ENCODE measurements at places on chromosomes 5 and 9.

DNA sequence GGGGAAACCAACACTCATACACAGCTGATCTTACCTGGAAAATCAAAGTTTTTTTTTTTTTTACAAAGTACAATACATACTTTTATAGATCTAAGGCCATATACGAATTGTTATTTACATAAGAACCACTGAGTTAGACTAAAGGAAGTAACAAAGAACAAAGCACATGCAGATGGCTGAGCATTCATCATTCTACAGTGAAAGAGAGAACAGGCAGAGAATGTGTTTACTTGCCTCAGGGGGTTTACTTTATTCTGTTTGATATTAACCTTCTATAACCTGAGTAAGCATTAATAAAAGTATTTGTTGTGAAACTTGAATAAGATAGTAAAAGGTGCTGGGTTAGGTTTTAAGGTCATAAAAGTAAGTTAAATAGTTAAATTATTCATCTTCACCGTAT is 54.7 kb downstream of the SLC38A9 start:
- DNase-seq: no peak

GRCh38 chr9:89951675-89952074 is 346.9 kb downstream of the GADD45G start:
- DNase-seq: no peak

- DNase-seq: no peak
These were observed 246.1 kb upstream of the TUT7 start for GRCh38 chr9:86600291-86600690.

DNA sequence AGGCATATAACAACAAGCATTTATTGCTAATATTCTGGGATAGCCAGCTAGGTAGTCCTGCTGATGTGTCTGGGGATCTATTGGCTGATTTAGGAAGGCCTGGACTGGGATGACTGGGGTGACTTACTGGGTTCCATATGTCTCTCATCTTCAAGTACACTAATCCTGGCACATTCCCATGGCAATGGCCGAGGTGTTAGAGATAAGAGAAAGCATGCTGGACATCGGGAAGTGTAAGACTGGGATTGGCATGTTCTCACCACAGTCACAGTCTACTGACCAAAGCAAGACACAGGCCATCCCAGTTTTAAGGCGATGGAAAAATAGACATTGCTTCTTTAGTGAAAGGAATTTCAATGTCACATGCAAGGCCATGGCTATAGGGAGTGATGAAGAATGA is 29.7 kb downstream of the F2R start:
- no peak for DNase-seq

DNA sequence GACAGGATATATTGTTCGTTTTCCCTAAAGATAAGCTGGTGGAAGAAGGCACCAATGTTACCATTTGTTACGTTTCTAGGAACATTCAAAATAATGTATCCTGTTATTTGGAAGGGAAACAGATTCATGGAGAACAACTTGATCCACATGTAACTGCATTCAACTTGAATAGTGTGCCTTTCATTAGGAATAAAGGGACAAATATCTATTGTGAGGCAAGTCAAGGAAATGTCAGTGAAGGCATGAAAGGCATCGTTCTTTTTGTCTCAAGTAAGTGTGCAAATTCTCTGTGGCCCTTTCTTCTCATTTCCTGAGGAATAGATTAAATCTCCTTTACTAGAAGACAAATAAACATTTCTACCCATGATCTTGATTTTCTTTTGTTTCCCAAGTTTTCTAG is 38.0 kb downstream of the OSMR start:
- DNase-seq: no peak

DNA sequence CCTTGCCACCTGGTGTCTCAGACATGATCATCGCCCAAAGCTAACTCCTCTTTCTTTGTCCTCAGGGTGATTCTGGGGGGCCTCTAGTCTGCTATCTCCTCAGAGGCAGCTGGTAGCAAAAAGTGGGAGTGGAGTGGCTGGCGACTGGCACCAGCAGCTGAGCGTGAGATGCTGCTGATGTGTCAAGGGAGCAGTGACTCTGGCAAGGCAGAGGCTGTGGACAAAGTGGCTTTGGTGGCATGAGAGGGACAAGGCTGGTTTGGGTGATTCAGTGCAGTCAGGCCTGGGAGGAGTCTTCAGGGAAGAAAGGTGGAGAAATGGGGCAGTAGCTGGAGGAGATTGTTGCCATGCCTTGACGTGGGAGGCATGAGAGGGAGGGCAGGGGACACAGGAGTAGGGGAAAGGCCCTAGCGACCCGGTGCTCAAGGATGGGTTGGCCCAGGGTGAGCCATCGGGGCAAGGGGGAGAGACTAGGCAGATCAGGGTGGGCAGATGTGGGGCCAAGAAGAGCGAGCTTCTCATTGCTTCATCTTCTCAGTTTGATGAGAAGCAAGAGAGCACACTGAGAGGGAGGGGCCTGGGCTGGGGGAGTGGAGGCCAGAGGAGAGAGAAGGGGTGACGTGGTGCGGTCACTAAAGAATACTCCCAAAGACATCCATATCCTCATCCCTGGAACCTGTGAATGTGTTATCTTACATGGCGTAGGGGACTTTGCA is 64.2 kb upstream of the SPTLC1 start:
- DNase-seq: no peak

DNA sequence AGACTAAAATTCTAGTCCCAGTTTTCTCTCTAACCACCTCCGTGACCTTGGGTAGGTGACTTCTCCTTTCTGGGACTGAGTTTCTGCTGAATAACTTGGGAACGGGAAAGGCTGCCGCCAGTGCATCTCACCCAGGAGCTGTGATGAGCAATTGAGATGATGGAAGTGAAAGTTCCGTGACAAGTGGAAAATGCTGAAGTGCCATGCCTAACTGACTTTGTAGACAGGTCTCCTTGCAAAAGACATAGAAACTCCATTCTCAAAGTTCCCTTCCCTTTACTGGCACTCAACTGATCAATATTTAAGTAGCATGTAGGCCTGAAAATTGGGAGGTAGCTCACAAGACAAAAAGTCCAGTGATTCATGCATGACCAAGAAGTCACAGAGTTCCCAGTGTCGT is 6.3 kb upstream of the ADAM19 start:
- DNase-seq: no peak

GRCh38 chr5:107074996-107075395 is 595.7 kb downstream of the EFNA5 start:
- no peak for DNase-seq

DNA sequence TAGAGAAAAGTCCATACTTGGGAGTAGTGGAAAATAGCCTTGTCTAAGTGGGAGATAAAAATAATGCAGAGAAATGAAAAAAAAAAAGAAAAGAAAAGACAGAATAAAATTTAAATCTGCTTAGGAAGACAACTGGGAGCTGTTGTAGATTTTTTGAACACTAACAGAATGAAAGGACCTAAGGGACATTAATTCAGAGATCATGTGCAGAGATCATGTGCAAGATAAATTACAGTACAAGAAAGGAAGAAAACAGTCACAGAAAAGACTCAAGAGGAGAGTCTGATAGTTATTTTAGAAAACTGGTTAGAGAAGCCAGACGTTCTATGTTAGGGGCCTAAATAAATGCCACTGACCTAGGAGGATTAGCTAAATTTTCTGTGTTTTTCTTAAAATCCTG is 1226.8 kb upstream of the NUDT12 start:
- no peak for DNase-seq

- no peak for DNase-seq
These were observed 44.7 kb upstream of the SLC27A6 start for GRCh38 chr5:128920345-128921215.

DNA sequence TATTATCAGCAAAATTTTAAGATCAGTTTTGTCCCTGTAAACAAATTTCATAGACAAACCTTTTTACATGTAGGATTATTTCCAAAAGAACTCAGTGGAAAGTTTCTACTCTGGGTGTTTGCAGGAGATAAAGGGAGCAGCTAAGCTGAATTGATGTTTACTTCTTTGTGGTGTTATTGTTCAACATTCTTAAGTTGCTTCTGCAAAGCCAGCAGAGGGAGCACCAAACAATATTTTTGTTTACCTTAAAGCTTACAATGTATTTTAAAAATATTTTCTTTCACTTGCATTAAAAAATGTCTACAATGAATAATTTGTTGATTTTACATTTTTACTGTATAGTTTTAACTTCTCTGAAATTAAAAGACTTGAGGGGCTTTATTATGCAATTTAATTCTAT is 135.4 kb downstream of the ATG10 start:
- no peak for DNase-seq

GRCh38 chr5:114678778-114679177 is 316.9 kb downstream of the KCNN2 start:
- DNase-seq: no peak

DNA sequence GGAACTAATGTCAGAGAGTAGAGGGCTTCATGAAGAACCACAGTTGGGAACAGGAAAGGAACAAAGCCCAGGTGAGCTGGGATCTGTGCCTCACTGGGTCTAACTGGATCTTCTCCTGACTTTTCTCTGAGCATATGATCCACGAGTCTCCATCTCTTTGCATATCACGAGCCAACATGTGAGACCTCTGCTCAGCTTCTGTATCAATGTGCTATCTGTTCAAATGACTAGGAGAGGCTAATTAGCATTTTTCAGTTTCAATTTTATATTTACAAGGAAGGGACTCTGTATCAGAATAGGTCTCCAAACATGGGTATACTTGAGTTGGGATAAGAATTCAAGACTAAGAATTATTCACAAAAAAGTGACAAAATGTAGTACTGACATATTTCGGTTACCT is 73.8 kb upstream of the SGCD start:
- no peak for DNase-seq

- no peak for DNase-seq
These were observed 23.4 kb downstream of the MINAR2 start for GRCh38 chr5:129771058-129771838.

- DNase-seq: no peak
These were observed 72.0 kb downstream of the CCNH start for GRCh38 chr5:87340716-87341115.

DNA sequence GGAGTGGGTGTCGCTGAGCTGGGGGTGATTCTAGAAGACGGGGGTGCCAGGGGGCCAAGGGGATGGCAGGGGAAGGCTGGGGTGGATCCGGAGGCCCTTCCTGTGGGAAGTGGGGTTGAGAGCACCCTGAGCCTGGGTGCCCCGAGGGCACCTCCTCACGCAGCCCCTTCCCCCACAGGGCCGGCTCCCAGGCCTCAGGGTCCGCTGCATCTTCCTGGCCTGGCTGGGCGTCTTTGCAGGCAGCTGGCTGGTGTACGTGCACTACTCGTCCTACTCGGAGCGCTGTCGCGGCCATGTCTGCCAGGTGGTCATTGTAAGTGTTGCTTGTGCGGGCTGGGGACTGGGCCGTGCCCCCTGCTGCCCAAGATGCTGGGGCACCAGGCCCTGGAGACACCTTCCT is 5.0 kb downstream of the DIPK1B start:
- no peak for DNase-seq

- no peak for DNase-seq
These were observed 101.7 kb downstream of the TMC1 start for GRCh38 chr9:72623156-72623555.

DNA sequence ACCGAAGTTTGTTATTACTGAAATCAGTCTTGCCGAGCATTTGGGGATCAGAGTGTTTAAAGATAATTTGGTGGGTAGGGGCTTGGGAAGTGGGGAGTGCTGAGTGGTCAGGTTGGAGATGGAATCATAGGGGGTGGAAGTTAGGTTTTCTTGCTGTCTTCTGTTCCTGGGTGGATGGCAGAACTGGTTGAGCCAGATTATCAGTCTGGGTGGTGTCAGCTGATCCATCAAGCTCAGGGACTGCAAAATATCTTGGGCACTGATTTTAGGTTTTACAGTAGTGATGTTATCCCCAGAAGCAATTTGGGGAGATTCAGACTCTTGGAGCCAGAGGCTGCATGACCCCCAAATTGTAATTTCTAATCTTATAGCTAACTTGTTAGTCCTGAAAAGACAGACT is 5.4 kb upstream of the ANKRD31 start:
- DNase-seq: no peak

DNA sequence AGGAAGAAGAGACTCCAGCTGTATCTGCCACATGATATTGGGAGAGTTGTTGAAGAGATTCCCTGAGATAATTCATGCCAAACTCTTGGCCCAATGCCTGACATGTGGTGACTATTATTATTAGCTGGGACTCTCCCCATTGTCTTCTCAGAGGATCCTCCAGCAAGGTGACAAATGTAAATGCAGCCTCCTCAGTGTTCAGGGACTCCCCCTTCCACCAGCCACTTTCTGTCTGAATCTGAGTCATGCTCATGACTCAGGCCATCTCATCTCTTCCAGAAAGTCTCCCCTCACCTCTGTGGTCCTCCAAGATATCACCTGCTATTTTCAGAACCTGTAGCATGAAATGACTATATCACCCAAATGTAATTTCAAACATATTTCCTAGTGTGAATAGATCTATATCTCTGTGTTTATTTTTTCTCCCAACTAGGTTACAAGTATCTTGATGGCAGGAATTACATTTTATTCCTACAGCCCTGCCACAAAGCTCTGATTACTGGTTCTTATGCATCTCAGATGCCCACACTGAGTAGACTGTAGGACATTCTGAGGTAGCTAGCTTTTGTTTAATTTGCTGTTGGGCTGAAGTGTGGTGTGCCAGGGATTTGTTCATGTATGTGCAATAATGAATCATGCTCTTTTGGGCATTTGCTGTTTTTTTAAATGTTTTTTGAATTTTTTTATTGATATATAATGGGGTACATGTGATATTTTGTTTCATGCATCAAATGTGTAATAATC is 126.6 kb upstream of the IL12B start:
- no peak for DNase-seq

- no peak for DNase-seq
These were observed 384.5 kb upstream of the CDH6 start for GRCh38 chr5:30808996-30809395.

GRCh38 chr9:113528088-113528487 is 64.6 kb downstream of the RGS3 start:
- no peak for DNase-seq

- peak; percentile 66 for DNase-seq
These were observed 10.5 kb upstream of the IRF1 start for GRCh38 chr5:132500931-132501628.

- no peak for DNase-seq
These were observed 99.1 kb downstream of the PLK2 start for GRCh38 chr5:58360794-58361193.

- no peak for DNase-seq
These were observed 26.4 kb downstream of the TNFSF15 start for GRCh38 chr9:114779352-114779845.

DNA sequence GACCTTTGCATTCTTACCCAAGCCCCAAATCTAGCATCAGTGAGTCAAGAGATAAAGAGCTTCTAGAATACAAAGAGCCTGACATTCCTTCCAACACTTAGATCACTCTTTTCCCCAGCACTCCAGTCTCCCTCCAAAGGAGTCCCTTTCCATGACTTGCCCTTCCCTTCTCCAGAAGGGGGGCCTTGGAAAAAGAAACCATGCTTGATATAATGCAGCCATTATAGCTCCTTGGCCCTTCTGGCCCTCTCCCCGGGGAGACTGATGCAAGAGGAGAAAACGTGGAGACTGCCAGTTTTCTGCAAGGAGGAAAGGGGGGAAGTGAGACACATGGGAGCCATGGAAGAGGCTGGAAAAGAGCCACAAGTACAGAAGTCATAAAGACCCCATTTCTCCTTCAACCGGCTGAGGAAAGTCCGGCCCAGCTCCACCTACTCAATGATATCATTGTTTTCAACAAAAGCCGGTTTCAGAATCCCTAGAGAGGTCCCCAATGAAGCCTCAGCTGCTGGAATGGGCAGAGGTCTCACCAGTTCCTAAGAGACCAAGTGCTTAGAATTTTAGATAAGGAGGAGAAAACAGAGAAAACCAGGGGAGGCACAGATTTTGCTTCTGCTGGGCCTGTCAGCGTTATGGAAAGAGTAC is 29.0 kb downstream of the ADAM19 start:
- no peak for DNase-seq

GRCh38 chr5:94811331-94811730 is 192.9 kb downstream of the SLF1 start:
- no peak for DNase-seq

- DNase-seq: no peak
These were observed 284.0 kb upstream of the TLE4 start for GRCh38 chr9:79287708-79288290.
